ENCODE measurements at places on chromosomes 5 and 9.

DNA sequence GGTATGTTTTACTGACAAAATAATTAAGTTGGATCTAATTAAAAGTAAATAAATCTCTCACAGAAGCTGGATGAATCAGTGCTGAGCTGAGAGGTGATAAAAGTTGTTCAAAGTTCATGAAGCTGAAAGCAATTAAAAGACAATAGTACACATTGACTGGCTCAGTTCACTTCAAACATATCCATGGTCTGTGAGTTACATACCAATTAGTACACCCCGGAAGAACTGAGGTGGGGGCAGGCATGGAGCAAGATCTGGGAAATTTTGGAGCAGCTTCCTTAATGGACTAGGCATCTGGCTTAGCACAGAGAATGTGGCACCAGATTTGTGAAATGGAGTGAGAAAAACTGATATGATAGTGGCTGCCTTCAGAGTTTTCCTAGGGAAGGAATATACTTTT lies 152.7 kb downstream of the ATP10B start:
- DNase-seq, result no peak
- H3K36me3 ChIP-seq, result no peaks in the 10 kb centered on the region
- H3K27ac ChIP-seq, result no peak overlapping the region

- H3K27me3 ChIP-seq, result no peaks in the 10 kb centered on the region
- H3K36me3 ChIP-seq, result peaks cover 65% of the 10 kb centered on the region
- no peak overlapping the region for H3K27ac ChIP-seq
These were observed 21.5 kb downstream of the PDGFRB start for GRCh38 chr5:150134198-150134588.

GRCh38 chr5:124932791-124933600 lies 186.6 kb upstream of the ZNF608 start:
- no peak overlapping the region for H3K27ac ChIP-seq
- peak; percentile 69 for DNase-seq
- no peaks in the 10 kb centered on the region for H3K36me3 ChIP-seq
- H3K27me3 ChIP-seq, result no peaks in the 10 kb centered on the region
- H3K4me3 ChIP-seq, result no peak overlapping the region

DNA sequence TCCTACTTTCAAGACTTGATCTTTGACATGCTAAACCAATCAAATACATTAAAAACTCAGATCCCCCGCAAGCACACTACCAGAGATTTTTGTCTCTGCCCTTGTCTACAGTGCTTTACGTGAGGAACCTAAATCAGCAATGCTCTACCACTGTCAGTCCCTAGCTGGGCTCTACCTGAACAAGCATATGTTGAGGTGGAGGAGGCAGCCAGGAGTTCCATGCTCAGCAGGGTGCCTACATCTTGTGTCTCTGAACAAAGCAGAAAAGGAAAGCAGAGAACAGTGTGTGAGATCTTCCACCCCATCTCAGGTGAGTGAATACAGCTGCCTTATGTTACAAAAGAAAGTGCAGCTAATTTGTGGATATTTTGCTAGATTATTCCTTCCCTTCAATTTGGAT lies 255.0 kb downstream of the NDUFS4 start:
- no peak for DNase-seq
- no peak overlapping the region for H3K4me3 ChIP-seq
- H3K4me1 ChIP-seq, result no peaks in the 10 kb centered on the region
- H3K27ac ChIP-seq, result no peak overlapping the region
- H3K27me3 ChIP-seq, result peaks cover 4% of the 10 kb centered on the region

DNA sequence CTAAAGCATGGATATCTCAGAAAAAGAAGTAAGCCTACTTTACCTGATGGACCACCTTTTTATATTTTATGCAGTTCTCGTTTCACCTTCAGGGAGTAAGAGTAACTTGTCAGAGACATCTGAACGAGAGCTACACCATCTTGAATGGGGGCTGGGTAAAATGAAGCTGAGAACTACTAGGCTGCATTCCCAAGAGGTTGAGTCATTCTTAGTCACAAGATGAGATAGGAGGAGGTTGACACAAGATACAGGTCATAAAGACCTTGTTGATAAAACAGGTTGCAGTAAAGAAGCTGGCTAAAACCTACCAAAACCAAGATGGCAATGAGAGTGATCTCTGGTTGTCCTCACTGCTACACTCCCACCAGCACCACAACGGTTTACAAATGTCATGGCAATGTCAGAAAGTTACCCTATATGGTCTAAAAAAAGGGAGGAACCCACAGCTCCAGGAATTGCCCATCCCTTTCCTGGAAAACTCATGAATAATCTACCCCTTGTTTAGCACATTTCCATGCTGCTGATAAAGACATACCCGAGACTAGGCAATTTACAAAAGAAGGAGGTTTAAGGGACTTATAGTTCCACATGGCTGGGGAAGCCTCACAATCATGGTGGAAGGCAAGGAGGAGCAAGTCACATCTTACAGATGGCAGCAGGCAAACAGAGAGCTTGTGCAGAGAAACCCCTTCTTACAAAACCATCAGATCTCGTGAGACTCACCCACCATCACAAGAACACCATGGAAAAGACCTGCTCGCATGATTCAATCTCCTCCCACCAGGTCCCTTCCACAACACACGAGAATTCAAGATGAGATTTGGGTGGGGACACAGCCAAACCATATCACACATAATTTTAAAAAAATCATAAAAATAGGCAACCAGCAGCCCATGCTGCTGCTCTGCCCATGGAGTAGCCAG lies 62.5 kb downstream of the GIN1 start:
- no peaks in the 10 kb centered on the region for H3K27me3 ChIP-seq
- H3K27ac ChIP-seq, result no peak overlapping the region
- no peaks in the 10 kb centered on the region for H3K36me3 ChIP-seq
- no peak overlapping the region for H3K4me3 ChIP-seq
- no peaks in the 10 kb centered on the region for H3K4me1 ChIP-seq
- DNase-seq, result peak; percentile 37

All from mesenchymal stem cell (in vitro differentiated cells and primary cell).